Fibroblast of skin of left quadriceps (primary cell): ENCODE measurements at places on chromosomes 12 and 14.

DNA sequence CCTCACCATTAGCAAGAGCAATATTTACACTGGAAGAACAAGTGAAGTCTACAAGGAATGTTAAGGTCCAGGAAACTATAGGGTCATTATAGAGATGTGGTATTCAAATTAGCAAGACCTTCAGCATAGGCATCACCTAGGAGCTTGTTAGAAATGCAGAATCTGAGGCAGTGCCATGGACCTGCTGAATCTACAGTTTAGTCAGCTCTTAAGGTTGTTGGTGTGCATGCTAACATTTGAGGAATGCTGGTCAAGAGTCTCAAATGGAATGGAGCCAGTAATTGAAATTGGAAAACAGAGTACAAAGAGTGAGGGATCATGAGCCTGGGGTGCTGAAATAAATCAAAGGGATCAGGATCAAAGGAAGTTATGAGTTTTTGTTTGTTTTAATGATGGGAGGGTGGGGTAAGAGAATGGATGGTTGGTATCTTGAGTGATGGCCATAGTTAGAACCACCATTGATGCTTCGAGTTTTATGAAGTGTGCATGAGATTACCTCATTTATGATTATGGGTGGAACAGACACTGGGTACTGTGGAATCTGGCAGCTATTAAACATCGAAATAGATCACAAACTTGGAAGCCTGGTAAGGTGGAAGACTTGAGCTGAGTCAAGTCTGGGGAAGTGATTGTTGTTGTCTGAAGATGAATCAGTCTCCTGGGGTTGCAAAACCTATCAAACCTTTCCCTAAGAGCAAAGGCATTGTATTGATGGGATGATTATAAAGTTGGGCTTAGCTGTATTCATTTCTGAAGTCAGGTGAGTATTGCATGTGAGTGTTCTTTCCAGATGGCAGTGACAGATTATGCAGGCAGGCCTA lies 323.3 kb upstream of the E2F7 start:
- no peak for DNase-seq

DNA sequence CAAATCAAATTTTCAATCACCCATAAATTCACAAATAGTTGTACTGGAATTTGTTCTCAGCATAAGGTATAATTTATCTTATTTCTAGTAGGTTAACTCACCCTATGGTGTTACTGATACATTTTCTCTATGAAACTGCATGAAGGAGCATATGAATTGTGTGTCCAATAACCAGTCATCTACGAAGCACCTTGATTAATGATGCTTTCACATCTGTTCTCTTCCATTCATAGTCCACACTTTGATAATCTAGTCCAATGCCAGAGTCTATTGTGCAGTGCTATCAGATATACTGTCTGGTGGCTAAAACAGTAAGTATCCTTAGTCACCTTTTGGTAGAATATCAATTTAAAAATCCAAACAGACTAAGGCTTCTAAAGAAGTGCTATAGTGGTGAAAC lies 876.0 kb downstream of the RPS29 start:
- DNase-seq = no peak

GRCh38 chr12:131372706-131373195 lies 338.1 kb upstream of the SFSWAP start:
- DNase-seq = no peak

- DNase-seq = no peak
Measured at GRCh38 chr12:14171106-14171505, 189.7 kb upstream of the GRIN2B start.

GRCh38 chr12:121250359-121250758 lies 40.4 kb downstream of the P2RX4 start:
- DNase-seq = no peak

DNA sequence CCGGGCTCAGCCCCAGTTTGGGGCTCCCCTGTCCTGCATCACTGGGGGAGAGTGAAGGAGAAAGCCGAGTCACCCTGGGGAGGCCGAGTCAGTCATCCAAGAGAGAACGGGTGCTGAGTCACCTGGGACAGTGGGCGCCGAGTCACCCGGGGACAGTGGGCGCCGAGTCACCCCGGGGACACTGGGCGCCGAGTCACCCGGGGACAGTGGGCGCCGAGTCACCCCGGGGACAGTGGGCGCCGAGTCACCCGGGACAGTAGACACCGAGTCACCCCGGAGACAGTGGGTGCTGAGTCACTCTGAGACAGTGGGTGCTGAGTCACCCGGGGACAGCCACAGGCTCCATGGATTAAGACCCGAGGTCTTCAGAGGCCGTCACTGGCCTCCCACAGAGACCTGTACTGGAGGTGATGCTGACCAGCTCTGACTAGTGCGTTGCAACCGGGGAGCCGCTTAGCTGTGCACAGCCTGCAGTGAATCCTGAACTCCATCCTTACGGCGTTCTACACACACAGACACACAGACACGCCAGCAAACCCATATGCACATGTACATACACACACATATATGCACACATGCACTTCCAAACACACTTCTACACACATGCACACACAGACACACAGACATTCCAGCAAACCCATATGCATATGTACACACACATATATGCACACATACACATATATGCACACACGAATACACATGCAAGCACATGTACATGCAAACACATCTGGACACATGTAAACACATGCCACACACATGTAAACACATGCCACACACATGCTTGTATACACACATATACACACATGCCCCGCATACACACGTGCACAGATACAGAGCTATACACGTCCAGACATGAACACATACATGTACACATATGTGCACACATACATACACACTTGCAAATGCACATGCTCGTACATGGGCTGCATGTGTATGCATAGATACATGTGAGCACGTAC lies 64.9 kb upstream of the GALNT9 start:
- no peak for DNase-seq

- DNase-seq = no peak
Measured at GRCh38 chr12:51908876-51909592, 1.7 kb downstream of the ACVRL1 start.

DNA sequence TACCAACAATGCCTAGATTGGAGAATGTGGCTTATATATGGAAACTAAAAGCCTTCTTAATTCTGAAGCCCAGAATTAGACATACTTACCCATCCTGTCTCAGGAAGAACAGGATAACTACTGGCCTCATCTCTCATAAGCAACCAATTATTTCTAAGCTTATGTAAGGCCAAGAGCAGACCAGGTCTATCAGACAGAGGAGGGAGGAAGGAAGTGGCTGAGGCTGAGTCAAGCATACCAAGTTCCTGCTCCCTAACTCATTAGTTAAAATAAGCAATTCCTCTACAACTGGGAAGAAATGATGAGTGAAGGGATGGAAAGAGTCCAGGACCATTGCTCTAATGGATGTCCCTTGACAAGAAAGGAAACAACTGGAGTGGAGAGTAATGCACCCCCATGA lies 27.0 kb upstream of the INSM2 start:
- DNase-seq = peak; percentile 19

DNA sequence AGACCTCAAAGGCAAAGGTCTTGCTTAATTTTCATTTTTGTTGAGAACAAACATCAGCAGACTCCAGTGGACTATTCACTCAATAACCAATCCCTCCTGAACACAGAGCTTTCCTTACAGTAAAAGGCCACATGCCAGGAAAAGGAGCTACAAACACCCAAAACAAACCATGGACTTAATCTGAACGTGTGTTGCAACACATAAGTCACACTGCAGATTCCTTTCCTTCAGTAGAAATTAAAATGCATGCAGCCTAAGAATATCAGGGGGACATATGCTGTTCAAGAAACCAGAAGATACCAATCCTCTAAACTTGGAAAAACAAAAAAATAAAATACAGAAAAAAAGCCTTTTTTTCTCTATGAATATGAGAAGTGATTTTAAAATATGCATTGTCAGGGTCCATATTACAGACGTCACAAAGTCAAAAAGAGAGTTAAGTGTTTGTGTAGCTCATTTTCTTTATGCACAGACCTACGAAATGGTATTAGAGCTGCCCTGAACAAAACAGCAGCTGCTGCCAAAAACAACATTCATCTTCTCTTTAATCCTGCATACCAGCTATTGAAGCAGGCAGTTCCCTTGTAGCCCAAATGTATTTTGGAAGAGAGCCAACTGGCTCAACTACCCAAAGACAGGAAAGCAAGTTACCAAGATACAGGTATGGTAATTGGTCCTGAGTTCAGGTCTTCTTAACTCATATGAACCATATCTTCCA lies 26.2 kb downstream of the KITLG start:
- DNase-seq = peak; percentile 82

GRCh38 chr12:76652402-76652801 lies 92.8 kb upstream of the OSBPL8 start:
- no peak for DNase-seq

GRCh38 chr12:78818487-78818886 lies 46.1 kb upstream of the SYT1 start:
- DNase-seq = no peak

DNA sequence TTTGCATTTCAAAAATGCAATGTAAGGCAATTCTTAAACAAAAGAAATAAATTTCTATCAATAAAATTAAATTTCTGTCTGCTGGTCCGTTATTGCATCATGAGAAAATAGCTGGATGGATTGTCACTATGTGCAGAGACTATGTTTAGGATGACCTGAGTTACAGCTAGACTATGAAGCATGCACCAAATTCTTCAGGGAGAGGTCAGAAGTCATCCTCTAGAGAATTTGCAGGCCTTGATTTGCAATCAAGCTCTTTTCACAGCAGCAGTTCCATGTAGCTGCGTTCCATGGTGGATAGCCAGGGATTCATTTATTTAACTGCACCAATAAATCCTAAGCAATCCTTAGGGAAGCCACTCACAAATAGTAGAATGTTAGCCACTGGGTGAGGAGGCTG lies 253.7 kb downstream of the MSRB3 start:
- peak; percentile 66 for DNase-seq

DNA sequence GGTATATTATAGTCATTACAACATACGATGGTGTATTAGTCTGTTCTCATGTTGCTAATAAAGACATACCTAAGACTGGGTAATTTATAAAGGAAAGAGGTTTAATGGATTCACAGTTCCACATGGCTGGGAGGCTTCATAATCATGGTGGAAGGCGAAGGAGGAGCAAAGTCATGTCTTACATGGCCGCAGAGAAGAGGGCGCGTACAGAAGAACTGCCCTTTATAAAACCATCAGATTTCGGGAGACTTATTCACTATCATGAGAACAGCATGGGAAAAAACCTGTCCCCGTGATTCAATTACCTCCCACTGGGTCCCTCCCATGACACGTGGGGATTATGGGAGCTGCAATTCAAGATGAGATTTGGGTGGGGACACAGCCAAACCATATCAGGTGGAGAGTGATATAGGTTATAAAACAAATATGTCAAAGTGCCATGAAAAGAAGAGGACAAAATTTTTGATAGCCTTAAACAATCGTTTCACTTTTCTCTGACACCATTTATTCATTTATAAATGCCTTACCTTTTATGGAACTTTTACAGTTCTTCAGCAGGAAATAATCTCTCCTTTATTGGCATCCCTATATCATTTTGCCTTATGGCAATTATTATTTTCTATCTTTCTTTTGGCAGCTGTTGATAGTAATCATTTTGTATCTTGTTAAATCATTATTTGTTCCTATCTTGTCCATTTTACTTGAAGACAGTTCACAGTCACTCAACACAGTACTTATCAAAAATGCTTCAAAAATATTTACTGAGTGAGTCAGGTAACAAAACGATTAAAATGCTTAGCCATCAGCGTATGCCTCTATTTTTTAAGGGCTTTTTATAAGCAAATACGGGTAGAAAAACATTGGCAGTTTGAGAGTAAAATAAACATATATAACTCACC lies 196.0 kb downstream of the RAD51B start:
- DNase-seq = no peak

GRCh38 chr14:103072595-103073366 lies 11.2 kb upstream of the LBHD2 start:
- no peak for DNase-seq

DNA sequence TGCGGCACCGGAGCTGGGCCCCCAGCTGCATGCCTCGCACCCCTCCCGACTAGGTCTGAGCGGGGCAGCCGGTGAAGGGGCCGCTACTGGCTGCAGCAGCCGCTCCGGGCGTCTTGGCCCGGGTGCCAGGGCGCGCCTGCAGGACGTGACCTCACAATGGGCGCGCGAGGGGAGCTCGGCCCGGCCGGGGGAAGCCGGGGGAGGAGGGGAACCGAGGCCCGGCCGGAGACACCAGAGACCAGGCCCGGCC lies 353 bp downstream of the BAG5 start:
- DNase-seq = no peak

DNA sequence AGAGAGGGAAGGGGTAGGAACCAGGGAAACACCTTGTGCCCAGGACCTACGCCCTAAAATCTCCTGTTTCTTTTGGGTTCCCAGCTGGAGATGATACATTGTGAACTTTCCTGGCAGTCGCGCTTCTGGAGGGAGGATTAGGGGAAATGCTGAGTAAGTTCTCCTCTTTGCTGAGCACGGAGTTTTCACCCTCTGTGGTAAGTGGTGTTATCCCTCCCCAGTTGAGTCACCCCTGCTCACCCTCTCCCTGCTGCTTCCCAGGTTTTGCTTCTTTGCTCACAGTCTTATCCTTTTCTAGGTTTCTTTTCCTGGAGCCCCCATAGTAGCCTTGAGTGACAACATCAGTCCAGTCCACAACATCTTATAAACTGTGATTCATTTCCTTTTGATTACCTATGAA lies 789.1 kb downstream of the TMEM121 start:
- DNase-seq = no peak

DNA sequence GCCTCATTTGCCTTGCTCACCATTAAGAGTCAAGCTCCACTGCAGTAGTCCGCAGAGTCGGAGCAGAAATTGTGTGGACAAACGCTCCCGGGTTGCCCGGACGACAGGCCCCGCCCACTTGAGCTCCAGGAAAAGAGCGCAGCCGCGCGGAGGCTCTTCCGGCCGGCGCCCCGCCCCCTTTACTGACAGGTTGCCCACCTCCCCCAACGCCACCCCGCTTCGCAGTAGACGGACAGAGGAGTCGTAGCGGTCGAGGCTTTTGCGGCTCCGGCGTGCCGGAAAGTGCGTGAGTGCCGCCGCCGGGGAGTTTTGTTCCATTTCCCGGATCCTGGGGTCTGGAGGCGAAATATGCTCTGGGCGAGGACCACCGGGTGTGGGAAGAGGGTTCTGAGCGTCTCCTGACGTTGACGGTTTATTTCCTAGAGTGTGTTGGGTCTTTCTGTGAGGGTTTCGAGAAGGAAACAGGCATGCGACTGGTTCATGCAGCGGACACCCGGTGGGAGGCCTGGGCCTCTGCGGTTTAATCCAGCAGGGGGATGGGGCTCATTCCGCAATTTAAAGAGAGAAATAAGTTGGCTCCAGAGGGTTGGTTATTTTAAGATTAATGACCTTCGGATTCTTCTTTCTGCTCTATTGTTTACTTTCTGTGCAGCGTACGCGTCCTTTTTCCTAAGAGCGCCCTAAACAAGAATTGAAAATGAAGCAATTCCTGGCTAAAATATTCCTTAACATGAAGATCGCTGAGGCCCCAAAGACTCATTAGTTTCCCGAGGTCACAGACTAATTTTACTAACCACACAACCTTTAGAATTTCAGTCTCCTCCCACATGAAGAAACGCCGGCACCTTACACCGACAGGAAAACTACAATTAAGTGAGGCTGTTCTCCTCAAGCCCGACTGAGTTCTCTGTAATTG lies at the start of the genes DNAI7 and ETFRF1:
TSS of gene DNAI7 (minus strand) at position 105 of the 916 bp plus-strand sequence. CDS start at position 23, 82 bp downstream.
TSS of gene ETFRF1 (plus strand) at position 182 of the 916 bp plus-strand sequence. CDS start 8,720 bp downstream, outside the sequence.
- peak; percentile 75 for DNase-seq

- DNase-seq = no peak
Measured at GRCh38 chr14:81759541-81759940, 225.9 kb upstream of the SEL1L start.

- DNase-seq = no peak
Measured at GRCh38 chr12:116948298-116948697, 37.5 kb downstream of the FBXW8 start.

- DNase-seq = no peak
Measured at GRCh38 chr12:64177001-64177400, 45.1 kb downstream of the KICS2 start.

- DNase-seq = peak; percentile 11
Measured at GRCh38 chr12:82383930-82384552, 25.7 kb downstream of the METTL25 start.

GRCh38 chr14:23565626-23566025 lies 2.0 kb downstream of the AP1G2 start:
- no peak for DNase-seq
